ENCODE measurements at places on chromosomes 11 and 22. TPM values are rescaled to one million over a fixed set of nuclear protein-coding genes. Genes with fewer than 3 reads are reported as not detected.

PATE4 gene
- total RNA-seq = not detected

VPREB3 gene
- total RNA-seq = 1.1 TPM

GRCh38 chr11:13249992-13250391 is 27.6 kb upstream of the BMAL1 start:
- no peak for DNase-seq

DNA sequence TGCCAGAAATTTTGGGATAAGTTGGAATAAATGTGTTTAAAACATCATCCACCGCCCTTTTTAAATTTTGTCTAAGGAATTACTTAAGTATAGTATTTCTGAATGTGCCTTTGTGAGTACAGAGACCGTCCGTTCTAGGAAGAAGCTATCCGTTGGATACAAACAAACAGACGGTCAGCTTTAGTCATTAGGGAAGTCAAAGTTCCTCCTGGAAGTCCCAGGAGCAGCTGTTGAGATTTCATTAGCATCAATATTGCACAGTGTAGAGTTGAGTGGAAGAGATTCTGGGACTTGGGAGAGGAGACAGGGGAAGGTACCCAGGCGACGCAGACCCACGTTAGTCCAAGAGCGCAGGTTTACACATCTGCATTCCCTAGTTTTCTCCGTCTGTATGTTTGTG is 15.7 kb upstream of the ADSL start:
- DNase-seq = no peak

GRCh38 chr11:12508151-12508751 is 130.9 kb downstream of the PARVA start:
- DNase-seq = no peak

DNA sequence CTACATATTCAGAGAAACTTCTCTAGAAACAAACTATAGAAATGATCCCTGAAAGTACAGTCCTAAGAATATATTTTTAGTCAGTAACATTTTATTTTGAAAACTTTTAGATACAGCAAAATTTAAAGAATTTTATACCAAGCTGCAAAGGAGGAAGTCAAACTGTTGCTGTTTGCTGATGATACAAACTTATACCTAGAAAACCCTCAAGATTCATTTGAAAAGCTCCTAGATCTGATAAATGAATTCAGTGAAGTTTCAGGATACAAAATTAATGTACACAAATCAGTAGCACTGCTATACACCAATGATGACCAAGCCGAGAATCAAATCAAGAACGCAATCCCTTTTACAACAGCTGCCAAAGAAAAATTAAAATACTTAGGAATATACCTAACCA is 10.1 kb downstream of the ZBTB44 start:
- DNase-seq = no peak

GRCh38 chr11:105929084-105929955 is 92.7 kb downstream of the MSANTD4 start:
- no peak for DNase-seq

DNA sequence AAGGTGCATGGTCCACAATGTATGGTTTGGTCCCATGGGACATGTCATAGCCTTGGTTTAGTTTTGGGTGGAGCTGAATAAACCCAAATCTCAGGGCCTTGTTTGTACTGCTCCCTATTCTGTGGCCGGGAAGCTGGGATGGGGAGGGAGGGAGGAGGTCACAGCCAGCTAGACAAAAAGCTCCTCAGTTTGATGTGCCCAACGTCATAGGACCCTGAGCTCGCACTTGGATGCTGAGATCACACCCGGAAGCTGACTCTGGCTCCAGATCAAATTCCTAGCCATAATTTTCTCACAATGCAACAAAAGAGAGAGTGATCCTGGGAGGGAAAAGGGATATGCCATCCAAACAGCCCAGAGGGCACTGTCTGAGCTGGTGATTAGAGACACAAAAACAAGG is 1.5 kb downstream of the HSPB2 start:
- DNase-seq = no peak

All from left colon (tissue), 2 donors.